ENCODE measurements at places on chromosomes 13 and 19.

DNA sequence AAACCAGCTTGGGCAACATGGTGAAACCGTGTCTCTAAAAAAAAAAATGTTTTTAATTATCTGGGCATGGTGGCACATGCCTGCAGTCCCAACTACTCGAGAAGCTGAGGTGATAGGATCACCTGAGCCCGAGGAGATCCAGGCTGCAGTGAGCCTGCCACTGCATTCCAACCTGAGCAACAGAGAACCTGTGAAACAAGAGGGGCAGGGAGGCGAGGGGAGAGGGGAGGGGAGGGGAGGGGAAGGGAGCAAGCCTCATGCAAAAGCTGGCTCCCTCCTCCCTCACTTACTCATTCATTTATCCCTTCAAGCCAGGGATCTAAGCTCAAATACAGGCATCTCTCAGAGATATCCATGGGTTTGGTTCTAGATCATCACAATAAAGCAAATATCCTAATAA is 8.9 kb downstream of the ATP7B start:
- DNase-seq, result no peak

GRCh38 chr19:46714444-46715106 is 2.3 kb downstream of the PRKD2 start:
- DNase-seq, result peak; percentile 90

- peak; percentile 76 for DNase-seq
These were observed 10.3 kb downstream of the TBCB start for GRCh38 chr19:36125557-36125956.

- DNase-seq, result no peak
These were observed 40.7 kb upstream of the VWA8 start for GRCh38 chr13:42001580-42001979.

DNA sequence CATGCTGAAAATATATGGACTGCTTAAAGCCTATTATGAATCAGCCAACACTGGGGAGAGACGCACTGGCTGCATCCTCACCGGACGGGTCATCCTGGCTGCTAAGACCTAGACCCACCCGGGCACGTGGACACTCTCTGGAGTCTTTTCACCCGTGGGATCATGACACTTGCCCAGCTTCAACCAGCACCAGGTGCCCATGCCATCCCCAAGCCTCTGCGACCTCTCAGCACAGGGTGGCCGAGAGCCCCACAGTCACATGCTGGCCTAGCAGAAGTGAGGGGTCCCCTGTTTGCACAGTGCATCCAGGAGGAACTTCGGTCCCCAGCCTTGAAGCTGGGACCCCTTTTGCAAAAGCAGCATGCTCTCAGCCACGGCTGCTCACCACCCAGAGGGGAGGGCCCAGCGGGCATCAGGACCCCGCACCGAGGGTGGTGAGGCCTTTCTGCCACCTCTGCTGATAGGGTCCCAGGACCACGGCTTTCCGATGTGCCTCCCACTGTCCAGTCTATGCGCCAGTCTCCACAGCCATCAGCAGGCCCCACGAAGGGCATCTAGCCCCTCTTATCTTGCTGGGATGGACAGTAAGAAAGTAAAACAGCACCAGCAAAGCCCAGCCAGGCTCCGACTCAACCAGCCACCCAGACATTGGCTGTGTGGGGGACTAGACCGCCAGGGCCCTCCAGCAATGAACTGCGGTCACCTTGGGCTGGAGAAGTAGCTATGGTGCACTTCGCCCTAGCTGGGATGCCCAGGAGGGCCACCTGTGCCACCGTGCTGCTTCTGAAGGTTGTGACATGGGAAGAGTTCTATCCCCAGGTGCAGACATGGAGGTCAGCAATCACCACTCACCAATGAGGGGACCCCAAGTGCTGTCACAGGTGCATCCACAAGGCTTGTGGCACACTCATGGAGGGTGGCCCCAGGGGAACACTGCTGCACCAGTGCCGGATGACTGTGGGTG is 73.1 kb downstream of the CEBPG start:
- no peak for DNase-seq

GRCh38 chr13:29934531-29935308 is 84.3 kb upstream of the UBL3 start:
- DNase-seq, result no peak

DNA sequence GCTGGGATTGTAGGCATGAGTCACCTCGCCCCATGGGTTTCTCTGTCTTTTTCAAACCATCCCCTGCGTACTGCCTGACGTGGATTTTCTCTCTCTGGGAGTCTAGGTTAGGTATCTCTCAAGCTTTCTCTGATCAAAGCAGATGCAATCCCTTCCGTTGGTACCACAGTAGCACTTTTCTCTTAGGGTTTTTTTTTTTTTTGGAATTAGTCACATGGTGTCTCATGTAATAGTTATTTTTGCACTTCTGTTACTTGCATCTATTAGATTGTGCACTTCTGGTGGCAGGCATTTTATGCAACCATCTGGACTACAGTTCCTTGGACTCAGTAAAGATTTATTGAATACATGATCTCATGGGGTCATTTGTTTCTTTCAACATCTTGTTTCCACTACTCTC is 72.1 kb downstream of the GPC6 start:
- no peak for DNase-seq

DNA sequence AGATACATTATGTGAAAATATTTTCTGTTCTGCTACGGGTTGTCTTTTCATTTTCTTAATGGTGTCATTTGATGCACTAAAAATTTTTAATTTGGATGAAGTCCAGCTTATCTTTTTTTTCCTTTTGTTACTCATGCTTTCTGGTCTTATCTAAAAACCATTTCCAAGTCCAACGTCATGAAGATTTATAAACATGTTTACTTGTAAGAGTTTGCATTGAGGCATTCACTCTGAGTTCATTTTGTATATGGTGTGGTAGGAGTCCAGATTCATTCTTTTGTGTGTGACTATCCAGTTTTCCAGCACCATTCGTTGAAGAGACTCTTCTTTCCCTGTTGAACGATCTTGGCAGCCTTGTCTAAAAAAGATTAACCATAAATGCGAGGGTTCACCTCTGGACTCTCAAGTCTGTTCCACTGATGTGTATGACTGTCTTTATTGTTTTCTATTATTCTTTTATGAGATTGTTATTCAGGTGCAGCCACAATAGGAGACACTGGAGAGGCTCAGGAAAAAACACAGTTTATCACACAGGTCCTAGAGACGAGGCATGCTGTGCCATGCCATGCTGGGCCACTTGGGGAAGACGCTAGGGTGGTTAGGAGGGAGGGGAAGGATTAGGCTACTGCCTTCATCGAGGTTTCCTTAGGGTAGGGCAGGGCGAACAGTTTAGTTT is 35.0 kb downstream of the NAA16 start:
- no peak for DNase-seq

DNA sequence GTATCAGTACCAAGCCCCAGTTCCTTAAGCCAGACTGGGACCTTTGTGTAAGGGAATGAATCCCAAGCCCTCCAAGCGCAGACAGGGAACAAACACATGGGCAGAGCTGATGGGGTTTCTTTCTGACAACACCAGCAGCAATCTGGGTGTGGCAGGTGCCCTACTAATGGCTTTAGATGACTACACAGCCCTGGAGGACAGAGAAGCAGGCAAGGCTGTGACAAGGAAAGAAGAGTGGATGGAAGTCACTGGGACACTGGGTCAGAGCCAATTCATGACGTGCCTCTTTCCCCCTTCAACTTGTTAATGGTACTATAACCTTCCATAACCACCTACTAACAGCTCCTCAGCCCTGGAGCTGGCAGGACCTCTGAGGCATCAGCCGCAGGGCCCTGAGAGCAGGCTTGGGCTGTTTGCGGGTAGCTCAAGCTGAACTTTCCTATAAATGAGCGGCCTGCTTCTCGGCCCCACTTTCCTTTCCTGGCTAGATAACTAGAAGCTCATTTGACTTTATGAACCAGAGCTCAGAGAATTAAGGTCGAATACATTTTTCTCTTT is 38.9 kb downstream of the RASL11A start:
- no peak for DNase-seq

GRCh38 chr13:90618133-90618532 is 729.4 kb upstream of the MIR17HG start:
- DNase-seq, result no peak

DNA sequence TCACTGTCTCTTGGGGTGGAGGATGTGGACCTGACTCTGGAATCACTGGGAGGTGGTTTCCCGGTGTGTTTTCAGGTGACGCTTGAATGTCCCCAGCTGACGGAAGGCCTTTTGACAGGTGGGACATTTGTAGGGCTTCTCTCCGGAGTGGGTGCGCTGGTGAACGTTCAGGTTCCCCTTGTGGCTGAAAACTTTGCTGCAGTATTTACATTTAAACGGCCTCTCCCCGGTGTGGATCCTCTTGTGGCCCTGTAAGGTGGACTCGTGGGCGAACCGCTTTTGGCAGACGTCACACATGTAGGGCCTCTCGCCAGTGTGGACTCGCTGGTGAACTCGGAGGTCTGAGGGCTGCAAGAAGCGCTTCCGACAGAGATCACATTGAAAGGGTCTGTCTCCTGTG is 7.8 kb downstream of the ZSCAN5B start:
- DNase-seq, result no peak
